ENCODE measurements at places on chromosomes 12 and 14. TPM values are rescaled to one million over a fixed set of nuclear protein-coding genes. Genes with fewer than 3 reads are reported as not detected.
A peak's percentile ranks its signal among the peaks of the same experiment; 100 is the strongest.

The SERPINA10 gene
- not detected for total RNA-seq

The RDH12 gene
- not detected for total RNA-seq

The HSPB8 gene
- not detected for total RNA-seq

The IAPP gene
- not detected for total RNA-seq

The ATP23 gene
- 17.8 TPM for total RNA-seq

DNA sequence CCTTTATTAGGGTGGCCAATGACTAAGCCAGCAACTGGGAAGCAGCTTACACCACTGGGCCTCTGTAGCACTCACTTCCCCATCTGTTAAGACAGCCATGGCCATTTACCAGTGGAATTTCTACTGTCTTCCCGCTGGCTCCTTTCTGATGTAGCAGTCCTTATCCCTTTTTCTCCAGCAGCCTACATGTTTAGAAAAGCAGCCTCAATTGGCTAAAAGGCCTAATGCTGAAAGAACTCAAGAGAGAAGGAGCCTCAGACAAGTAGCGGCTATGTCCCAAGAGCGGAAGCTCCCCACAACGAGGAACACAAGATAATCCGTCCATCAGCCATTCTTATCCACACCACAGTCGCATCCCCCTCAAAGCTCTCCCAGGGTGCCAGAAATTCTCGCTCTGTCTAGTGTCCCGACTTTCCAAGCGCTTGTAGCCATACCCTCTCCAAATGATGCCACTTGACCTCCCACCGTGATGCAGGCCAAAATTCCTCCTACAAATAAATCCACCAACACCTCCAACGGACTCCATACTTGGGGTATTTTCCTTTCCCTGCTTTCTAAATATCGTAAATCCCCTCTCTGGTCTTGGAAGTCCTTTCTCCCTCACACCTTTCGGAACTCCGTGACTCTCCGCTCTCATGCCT, 624 bp downstream of the M6PR start:
- DNase-seq: no peak

DNA sequence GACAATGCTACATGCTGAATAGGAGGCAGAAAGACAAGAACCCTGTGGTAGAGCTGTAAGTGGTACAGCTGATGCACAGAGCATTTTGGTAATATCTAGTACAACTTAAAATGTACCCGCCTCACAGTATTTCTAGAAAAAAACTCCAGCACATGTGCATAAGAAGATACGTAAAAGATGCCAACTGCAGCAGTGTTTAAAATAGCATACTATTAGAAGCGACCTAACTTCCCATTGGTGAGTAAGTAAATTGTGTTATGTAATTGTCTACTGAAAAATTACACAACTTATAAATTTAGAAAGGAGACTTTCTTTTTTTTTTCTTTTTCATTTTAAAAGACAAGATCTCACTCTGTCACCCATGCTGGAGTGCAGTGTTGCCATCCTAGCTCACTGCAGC, 114.3 kb upstream of the CAND1 start:
- DNase-seq: no peak

- no peak for DNase-seq
Measured at GRCh38 chr12:101607894-101608293, 13.1 kb downstream of the MYBPC1 start.

GRCh38 chr12:131368668-131369071, 342.2 kb upstream of the SFSWAP start:
- DNase-seq: no peak

GRCh38 chr12:94615260-94616181, 34.8 kb downstream of the TMCC3 start:
- DNase-seq: no peak

- peak; percentile 72 for DNase-seq
Measured at GRCh38 chr12:123761841-123762714, at the start of gene DNAH10. DNAH10 (plus strand) TSS chr12:123762301; CDS start chr12:123762337, 36 bp downstream.

GRCh38 chr12:38886064-38886463, 19.3 kb downstream of the CPNE8 start:
- DNase-seq: peak; percentile 55

GRCh38 chr14:103625356-103626095, 3.5 kb upstream of the KLC1 start:
- DNase-seq: peak; percentile 49

DNA sequence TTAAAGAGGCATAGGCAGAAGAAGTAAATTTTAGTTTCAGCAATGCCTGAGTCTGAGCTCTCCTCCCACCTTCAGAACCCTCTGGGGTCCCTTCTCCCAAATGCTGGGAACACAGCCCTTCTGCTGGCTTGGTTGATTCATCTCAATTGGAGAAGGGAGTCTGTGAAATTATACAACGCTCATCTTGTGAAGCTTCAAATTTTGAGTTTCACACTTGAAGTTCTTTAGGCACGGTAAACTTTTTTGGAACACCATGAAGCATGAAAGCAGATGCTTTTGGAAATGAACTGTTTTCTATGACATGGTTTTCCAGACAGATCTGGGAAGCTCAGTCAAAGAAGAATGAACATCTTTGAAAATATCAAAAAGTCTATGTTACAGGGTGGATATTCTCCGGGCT, 69.9 kb downstream of the TBK1 start:
- DNase-seq: no peak

DNA sequence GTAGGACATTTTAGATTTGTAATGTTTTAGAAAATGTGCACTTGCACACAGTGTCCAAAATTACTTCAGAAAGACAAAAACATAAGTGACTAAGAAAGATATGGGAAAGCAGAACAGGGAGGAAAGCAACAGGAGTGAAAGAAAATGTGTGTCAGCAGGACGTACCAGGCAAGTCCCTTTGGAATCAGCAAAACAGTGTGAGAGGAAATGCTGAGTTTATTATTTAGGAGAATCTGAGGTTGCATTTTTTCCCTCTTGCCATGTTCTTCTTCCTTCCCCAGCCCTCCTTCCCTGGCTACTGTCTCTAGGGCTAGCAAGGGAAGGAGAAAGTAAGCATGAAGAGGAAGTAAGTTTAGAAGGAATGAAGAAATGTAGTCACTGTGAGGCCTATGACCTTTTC, 67.7 kb upstream of the CD163 start:
- DNase-seq: no peak

- DNase-seq: no peak
Measured at GRCh38 chr14:68730811-68731425, 61.9 kb downstream of the ZFP36L1 start.

- peak; percentile 94 for DNase-seq
Measured at GRCh38 chr14:76977793-76978720, 50.5 kb downstream of the IRF2BPL start.

- DNase-seq: no peak
Measured at GRCh38 chr14:82689948-82690347, 1156.3 kb upstream of the SEL1L start.

- DNase-seq: peak; percentile 47
Measured at GRCh38 chr12:120677765-120678473, 9.0 kb upstream of the MLEC start.

- no peak for DNase-seq
Measured at GRCh38 chr12:46483572-46484395, 111.2 kb upstream of the SLC38A2 start.

DNA sequence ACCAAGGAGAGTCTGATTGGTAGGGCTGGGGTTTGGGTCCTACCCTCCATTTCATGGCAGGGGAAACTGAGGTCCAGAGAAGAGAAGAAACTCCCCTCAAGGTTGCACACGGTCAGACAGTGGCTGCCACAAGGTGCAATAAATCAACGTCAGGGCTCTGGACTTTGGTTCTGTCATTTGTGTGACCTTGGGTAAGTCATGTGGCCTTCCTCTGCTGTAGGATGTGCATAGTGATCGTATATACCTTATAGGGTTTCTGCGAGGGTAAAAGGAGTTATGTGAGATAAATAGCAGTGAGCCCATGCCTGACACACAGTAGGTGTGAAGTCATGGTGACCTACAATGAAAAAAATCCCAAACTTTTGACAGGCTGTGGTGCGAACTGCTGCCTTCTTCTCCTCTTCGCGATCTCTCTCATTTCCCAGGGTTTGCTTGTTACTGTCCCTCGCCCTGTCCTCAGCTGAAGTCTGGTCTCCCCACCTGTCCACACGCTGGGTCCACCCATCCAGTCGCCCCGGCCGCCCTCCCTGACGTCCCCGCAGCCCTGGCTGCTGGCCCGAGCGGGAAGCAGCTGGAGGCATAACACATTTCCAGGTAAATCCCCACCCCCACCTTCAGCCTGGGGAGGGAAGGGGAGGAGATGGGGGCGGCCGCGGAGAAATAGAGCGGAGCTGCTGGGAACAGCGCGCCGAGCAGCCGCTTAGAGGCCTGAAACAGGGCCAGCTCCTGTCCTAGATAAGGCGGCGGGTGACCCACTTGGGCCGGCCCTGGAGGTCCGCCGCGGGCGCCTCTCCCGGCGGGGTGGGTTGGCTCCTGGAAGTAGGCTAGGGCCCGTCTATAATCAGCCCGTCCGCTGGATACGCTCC, 1.8 kb upstream of the FAM222A start:
- DNase-seq: no peak

DNA sequence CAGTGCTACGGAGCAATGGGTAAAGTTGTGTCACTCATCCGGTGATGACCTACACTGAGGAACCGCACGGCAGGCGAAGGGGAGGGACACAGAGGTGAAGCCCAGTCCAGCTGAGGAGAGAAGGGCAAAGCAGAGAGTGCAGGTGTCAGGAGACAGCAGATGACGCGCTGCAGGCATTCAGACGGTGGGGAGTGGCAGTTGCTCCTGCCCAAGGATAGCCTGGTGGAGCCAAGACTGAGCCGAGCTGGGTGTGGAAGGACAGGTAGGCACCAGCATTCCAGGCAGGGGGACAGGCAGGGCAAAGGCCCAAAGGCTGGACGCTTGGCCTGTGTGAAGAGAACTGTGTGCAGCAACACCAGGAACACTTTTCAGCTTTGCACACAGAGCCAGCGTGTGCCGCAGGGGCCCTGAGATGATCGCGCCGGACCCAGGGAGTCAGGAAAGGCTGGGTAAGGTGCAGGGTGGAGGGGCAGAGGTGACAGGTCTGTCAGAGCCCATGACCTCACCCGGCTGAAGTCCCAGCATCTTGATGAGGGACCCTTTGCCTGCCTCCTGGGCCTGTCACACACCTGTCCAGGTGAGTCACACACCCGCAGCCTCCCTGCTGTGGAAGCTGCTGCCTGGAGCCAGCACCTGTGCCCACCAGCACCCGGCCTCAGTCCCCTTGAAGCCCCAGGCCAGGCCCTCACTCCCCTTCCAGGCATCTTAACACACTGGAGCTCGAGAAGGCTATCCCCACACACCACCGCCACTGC, 48.4 kb downstream of the TSPAN11 start:
- no peak for DNase-seq

DNA sequence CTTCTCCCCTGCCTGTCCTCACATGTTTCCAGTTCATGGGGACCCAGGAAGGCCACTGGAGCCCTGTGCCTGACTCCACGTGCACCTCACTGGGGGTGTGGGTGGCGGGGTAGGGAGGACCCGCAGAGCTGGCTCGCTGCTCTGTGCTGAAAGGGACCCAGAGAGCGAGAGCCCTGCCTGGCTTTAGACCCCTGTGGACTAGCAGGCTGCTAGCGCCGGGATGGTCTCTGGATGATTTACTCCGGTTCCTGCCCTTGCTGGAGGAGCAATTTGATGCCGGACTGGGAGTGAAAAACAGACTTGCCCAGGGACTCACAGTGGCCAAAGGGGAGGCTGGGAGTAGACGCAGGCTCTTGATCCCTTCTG, 49.0 kb downstream of the NTF3 start:
- no peak for DNase-seq

Data from activated CD4-positive, alpha-beta T cell treated with anti-CD3 and anti-CD28 coated beads for 36 hours (primary cell).